ENCODE measurements at places on chromosomes 5 and 9.

GRCh38 chr5:34599471-34600117 lies 56.5 kb upstream of the RAI14 start:
- no peak for DNase-seq

DNA sequence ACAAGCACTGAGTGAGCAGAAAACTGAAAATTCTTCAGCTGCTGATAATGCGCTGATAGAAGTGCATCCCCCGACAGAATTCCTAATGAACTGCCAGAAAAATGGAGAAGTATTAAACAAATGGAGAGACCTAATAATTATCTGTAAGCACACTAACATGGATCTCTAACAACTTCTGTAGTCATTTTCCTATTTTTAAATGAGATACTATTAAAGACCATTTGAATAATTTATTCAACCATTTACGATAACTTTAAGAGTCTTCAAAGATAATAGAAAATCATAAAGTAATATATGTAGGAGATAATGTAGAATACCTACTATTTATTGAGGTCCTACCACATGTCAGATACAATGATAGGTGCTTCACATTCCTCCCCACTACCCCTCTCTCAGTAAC lies 72.9 kb downstream of the EFNA5 start:
- DNase-seq, result no peak

DNA sequence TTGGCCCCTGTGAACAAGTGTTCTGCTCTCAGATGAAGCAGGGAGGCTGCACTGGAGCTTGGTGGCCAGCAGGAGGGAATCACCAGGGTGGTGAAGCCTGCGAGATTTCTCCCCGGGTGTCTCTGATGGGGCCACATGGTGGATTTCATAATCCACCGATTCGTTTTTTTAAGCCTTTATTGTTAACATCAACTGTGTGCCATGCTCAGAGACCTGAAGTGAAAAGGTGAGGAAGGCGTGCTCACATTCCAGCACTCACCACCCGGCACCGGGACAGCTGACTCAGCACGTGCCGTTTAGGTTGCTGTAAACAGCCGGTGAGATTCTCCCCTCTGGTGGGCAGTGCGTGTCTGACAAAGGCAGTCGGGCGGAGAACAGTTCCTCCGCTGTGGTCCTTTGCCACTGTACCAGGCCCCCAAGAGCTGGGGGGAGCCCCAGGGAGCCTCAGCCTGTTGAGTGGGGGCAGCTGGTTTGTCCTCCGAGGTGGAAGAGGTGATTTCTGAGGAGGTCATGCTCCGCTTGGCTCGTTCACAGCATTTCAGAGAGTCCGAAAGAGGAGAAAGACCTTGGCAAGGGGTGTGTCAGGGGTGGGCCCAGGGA lies 12.7 kb upstream of the AHRR start:
- DNase-seq, result no peak

GRCh38 chr5:108858959-108859358 lies 111.3 kb downstream of the FER start:
- no peak for DNase-seq

GRCh38 chr9:85212887-85213286 lies 528.9 kb downstream of the AGTPBP1 start:
- no peak for DNase-seq

DNA sequence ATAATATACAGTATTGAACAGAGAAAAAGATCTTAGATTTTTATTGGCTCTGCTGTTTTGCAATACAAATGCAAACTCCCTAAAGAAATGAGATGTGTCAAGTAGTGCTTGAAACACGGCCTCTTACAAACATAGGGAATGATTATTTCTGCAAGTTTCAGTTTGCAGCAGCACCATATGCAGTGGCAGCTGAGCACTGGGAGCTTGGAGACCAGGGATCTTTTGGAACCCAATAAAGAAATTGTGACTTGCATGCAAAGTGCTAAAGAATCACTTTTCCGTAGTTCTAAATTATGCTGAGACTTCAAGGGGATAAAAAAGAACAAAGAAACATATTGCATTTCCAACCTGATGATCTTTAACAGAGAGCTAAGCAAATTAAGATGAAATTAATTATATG lies 674.6 kb upstream of the ZNF608 start:
- DNase-seq, result no peak

GRCh38 chr9:89781838-89782540 lies 177.2 kb downstream of the GADD45G start:
- DNase-seq, result no peak

GRCh38 chr9:133125941-133126696 lies 5.1 kb upstream of the RALGDS start:
- no peak for DNase-seq

DNA sequence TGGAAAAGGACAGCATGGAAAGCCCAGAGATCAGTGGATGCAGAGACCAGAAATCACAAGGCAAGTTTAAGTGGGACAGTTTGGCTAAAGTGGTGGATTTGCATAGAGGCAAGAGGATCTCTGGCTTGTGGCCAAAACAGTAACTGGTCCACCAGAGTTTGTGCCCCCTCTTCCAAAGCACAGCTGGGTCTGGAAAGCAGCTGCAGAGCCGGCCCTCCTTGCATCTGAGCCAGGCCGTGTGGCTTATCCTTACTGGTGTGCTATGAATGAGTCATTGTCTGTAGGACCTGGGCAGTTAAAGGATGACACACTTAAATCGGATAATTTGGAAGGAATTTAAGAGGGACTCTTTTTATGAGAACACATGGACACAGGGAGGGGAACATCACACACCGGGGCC lies 146.6 kb downstream of the PIP5K1B start:
- no peak for DNase-seq

DNA sequence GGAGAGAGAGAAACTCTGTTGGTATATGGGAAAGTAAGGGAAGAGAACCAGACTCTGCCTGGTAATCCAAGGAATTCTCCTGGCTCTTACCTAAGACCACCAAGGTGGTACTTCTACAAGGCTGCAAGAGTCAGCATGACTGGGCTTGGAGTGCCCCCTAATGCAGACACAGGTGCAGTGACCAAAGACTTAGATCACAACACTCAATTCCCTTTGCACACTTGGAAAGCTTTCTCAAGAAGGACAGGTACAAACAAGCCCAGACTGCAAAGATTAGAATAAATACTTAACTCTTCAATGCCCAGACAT lies 25.2 kb downstream of the UGT3A2 start:
- DNase-seq, result no peak

Data from stimulated activated CD8-positive, alpha-beta memory T cell treated with anti-CD3 and anti-CD28 coated beads, Interleukin-4, amount 100 ng/mL, for 1 hour (primary cell).